Ascending aorta (tissue), 2 donors: ENCODE measurements at places on chromosomes 12 and 14.

DNA sequence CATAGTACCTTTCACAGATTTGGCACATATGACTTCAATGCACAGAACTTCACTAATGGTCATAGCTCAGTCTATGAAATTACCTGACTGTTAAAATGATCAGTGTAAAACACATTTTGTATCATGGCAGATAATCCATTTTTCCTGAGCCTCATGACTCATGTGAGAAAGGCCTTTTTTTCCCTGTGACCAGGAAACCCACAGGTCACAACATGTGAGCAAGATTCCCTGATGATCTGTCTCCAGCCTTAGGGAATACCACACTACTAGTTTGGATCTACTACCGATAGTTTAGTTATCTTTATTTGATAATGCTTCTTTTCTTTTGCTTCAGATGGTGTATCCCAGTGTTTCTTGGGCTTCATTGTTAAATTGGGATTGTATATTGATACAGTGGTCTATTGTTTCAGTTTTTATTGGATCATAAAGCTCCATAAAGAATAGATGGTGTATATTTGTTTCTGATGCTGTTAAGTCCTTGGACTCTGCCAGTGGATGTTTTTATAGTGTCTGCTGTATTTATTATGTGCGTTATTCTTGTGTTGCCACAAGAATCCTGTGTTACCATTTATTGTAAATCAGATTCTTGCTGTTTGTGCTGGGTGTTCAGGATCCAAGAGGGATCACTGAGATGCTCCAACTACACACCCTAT is 248.7 kb upstream of the PELI2 start:
- H3K36me3 ChIP-seq = no peaks in the 10 kb centered on the region
- no peaks in the 10 kb centered on the region for H3K4me1 ChIP-seq
- no peak overlapping the region for H3K27ac ChIP-seq
- H3K27me3 ChIP-seq = no peaks in the 10 kb centered on the region
- H3K4me3 ChIP-seq = no peak overlapping the region

DNA sequence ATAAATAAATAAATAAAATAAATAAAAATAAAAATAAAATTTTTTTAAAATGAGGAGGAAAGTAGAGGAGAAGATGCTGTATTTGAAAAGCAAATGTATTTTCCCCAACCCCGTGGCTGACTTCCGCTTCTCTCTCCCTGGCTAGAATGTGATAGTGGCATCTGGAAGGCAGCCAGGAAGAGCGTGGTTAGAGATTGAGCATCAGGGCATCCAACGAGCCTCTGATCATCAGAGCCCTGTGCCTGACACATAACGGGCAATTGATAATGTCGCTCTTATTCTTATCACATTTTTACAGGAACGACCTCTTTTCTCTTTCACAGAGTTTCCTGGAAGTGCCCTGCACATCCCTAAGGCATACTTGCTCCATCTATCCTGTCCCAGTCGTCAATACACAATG is 496.9 kb upstream of the TMEM132C start:
- no peak overlapping the region for H3K4me3 ChIP-seq
- DNase-seq = no peak
- no peaks in the 10 kb centered on the region for H3K4me1 ChIP-seq
- H3K27me3 ChIP-seq = no peaks in the 10 kb centered on the region

DNA sequence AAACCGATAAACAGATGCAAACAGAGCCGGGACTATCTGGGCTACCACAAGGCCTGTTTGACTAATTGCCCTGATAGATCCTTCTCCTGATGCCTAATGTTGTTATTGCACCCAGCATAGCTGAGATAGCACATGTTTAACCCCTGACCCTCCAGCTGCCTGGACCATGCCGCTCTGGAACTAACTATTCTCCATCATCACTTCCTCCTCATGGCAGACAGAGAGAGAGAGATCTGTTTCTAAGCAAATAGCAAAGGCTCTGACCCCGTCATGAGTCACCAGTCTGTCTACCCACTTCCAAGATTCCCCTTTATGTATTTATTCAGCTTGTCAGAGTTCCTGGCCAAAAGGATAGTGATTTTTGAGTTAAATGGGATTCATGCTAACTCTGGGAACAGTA is 58.2 kb upstream of the FLRT2 start:
- H3K4me1 ChIP-seq = no peaks in the 10 kb centered on the region
- no peaks in the 10 kb centered on the region for H3K36me3 ChIP-seq
- no peak overlapping the region for H3K27ac ChIP-seq
- no peak for DNase-seq
- H3K4me3 ChIP-seq = no peak overlapping the region
- no peaks in the 10 kb centered on the region for H3K27me3 ChIP-seq

DNA sequence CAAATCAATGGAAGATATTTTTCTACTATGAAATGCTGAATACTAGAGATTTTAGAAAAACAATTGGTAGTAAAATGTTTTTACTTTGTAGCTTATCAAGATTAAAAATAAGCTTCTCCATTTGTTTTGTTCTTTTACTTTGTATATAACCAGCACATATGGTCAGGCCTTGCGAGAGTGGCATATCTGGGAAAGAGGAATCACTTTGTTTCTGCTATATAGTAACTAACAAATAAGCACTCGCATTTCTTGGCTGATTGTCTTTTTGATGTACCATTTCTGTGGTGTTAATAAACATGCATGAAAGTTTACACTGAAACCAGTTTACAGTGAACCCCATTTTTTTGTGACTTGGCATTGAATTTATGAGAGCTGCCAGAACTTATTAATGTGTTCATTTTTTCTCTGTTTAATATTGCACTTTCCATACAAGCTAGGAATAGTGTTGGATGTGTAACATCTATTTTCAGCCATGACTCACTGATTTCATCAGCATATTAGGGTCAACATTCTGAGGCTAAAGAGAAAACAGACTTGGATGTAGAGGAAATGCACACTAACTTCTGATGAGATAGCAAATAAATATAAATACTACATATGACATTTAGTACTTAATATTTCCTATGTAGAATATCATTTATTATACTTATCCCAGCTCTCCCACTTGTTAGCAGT is 635.5 kb downstream of the KCNH5 start:
- H3K27me3 ChIP-seq = no peaks in the 10 kb centered on the region
- no peaks in the 10 kb centered on the region for H3K36me3 ChIP-seq
- H3K4me1 ChIP-seq = no peaks in the 10 kb centered on the region
- H3K27ac ChIP-seq = no peak overlapping the region
- no peak for DNase-seq

GRCh38 chr12:22874151-22874550 is 249.2 kb downstream of the ETNK1 start:
- H3K27ac ChIP-seq = peak overlapping the region; percentile 22
- no peaks in the 10 kb centered on the region for H3K27me3 ChIP-seq
- H3K4me1 ChIP-seq = no peaks in the 10 kb centered on the region

- H3K36me3 ChIP-seq = no peaks in the 10 kb centered on the region
- no peak for DNase-seq
Observed at GRCh38 chr14:57391517-57392195, 1.3 kb downstream of the NAA30 start.

DNA sequence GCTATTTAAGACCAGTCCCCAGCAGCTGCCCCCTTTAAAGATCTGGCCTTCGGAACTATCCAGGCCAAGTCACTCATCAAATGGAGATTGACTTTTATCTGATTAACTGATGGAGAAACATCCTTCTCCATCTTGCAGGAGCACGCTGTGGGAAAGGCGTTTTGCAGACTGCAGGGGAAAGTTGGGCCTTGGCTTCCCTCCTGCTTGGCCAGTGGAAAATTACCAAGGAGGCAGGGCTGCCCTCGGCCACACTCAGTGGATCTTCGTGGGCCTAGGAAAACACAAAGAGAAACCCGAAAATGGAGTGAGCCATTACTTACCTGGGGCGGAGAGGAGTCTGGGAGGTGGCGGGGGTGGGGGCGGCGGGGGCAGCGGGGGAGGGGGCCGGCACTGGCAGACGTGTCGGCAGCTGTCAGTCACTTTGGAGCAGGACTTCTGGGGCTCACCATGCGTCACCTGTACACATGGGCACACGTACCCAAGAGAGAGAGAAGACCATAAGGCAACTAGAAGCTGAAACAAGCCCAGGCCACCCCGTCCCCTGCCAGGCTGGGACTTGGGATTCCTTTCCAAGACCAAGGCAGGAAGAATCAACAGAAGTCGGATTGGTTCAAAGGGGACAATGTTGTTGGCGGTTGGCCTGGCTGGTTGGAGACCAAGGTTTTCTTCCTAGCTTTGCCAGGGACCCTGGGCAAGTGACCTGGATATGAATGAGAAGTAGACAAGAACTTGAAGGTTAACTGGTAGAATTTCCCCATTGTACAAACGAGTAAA is 9.2 kb downstream of the PRIMA1 start:
- no peaks in the 10 kb centered on the region for H3K36me3 ChIP-seq
- peak overlapping the region; percentile 74 for H3K27ac ChIP-seq
- no peak overlapping the region for H3K4me3 ChIP-seq
- H3K4me1 ChIP-seq = peaks cover 12% of the 10 kb centered on the region

DNA sequence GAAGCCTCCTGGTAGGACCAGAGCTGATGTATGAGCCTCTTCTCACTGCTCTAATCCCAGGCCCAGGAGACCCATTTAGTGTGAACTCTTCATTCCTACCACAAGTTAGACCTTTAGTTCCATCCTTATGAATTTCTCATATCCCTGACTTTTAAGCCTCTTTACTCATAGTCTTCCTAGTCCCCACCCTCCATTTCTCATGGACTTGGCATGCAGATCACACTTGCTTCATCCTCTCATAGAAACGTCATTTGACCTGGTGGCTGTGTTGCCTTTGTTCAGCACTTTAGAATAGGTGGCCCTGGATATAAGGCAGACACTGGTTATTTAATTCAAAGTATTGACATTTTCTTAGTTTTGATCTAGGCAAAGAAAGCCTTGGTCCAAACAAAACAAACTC is 99.5 kb downstream of the SLC16A7 start:
- H3K4me3 ChIP-seq = no peak overlapping the region
- H3K4me1 ChIP-seq = no peaks in the 10 kb centered on the region
- no peak overlapping the region for H3K27ac ChIP-seq
- H3K36me3 ChIP-seq = no peaks in the 10 kb centered on the region
- no peak for DNase-seq
- H3K27me3 ChIP-seq = no peaks in the 10 kb centered on the region

- H3K4me3 ChIP-seq = no peak overlapping the region
- H3K27me3 ChIP-seq = no peaks in the 10 kb centered on the region
- no peaks in the 10 kb centered on the region for H3K4me1 ChIP-seq
- H3K36me3 ChIP-seq = no peaks in the 10 kb centered on the region
Observed at GRCh38 chr12:85661461-85662206, 174.6 kb downstream of the RASSF9 start.

GRCh38 chr14:44404036-44404435 is 103.0 kb downstream of the FSCB start:
- no peak overlapping the region for H3K27ac ChIP-seq
- H3K4me1 ChIP-seq = no peaks in the 10 kb centered on the region
- DNase-seq = no peak
- H3K27me3 ChIP-seq = no peaks in the 10 kb centered on the region
- H3K4me3 ChIP-seq = no peak overlapping the region

DNA sequence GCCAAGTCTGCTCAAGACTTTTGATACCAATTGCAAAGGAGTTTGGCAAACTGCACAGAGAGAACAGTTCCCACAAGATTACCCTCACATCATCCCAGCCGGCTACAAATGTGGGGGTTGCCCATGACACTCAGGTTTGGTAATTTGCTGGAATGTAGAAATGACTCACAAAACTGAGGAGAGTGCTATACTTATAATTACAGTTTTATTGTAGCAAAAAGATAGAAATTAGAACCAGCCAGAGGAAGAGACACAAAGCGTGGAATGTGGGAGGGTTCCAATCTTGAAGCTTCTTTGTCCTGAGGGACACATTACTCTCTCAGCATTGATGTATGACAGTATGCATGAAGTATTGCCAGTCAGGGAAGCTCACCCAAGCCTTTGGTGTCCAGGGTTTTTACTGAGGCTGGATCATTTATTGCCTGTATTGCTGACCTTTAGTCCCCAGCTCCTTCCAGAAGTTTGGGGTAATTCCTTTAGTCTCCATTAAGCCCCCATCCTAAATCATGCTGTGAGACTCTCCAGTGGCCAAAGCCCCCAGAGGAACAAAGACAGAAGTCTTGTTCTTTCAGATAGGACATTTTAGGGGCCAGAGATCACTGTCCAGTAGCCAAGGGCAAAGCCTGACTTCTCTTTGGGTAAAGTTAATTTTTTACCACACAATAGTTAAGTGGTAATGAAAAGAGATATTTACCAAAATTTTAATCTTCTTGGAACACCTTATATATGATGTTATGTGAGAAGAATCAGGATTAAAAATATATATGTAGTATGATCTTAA is 9.9 kb downstream of the TBK1 start:
- H3K36me3 ChIP-seq = peaks cover 48% of the 10 kb centered on the region
- no peaks in the 10 kb centered on the region for H3K27me3 ChIP-seq
- H3K4me1 ChIP-seq = no peaks in the 10 kb centered on the region
- no peak overlapping the region for H3K27ac ChIP-seq
